ENCODE measurements at places on chromosomes 11 and 22.

- no peak for DNase-seq
Observed at GRCh38 chr22:35746248-35746647, 28.6 kb downstream of the APOL5 start.

- DNase-seq = no peak
Observed at GRCh38 chr22:37529652-37530345, 10.6 kb upstream of the CARD10 start.

- DNase-seq = no peak
Observed at GRCh38 chr11:121654259-121654842, 201.6 kb upstream of the SORL1-AS1 start.

DNA sequence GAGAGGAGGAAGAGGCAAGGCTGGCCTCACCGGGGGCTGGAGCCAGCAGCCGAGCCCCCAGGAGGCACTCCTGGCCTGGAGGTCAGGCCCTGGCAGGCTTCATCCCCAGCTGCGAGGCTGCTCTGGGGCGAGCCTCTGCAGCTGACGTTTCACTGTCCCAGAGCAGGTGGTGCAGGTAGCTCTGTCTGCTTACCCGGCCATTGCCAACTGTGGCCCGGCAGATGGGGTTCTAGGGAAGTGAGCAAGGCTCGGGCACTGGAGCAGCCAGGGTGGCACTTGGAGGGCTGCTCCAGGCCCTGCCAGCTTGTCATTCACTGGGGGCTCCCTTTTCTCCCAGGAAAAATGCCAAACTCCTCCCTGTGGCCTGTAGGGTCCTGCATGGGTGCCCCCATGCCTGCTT lies 118.7 kb upstream of the ANO1 start:
- DNase-seq = no peak

DNA sequence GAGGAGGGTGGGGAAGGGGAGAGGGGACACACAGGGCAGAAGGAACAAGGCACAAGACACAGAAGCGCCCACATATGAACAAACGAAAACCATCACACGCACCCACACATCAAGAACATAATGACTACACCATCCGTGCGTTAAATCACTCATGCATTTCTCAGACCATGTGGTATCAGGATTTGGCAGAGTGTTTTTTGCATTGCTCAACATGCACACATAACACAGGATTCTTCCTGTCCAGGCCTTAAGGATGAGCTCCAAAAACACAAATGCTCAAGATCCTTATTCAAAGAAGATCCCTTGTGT lies 309.5 kb downstream of the CADM1 start:
- peak; percentile 22 for DNase-seq

- no peak for DNase-seq
Observed at GRCh38 chr11:65553301-65554001, 4.7 kb downstream of the LTBP3 start.

GRCh38 chr11:112455791-112456190 lies 195.1 kb upstream of the PLET1 start:
- peak; percentile 8 for DNase-seq

GRCh38 chr22:32080904-32081303 lies 37.8 kb downstream of the SLC5A1 start:
- DNase-seq = peak; percentile 48

DNA sequence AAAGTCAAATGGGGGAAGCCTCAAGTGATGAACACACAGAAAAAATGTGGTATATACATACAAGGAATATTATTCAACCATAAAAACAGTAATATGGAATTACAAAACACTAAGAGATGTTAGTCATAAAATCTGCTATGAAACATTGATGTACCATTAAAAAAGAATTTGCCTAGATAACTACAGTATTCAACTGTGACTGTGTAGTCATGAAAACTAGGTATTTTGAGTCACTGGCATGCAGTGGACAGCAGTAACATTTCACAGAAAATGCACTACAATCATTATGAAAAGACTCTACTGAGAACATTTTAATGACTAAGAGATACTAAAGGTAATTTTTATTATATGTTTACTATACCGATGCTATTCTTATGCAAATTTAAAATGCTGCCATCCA lies 11.7 kb downstream of the ZNF195 start:
- DNase-seq = no peak

DNA sequence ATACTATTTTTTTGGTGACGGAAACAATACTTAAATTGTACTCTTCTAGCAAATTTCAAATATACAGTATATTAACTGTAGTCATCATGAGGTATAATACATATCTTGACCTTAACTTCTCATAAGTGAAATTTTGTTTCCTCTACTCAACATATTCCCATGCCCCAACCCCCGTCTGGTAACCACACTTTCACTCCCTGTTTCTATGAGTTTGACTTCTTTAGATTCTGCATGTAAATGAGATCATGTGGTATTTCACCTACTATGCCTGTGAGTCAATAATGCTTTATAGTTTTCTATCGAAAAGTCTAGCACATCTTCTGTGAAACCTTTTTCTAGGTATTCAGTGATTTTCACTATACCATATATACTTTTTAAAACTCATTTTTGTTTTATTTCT lies 663.2 kb downstream of the CNTN5 start:
- DNase-seq = no peak

DNA sequence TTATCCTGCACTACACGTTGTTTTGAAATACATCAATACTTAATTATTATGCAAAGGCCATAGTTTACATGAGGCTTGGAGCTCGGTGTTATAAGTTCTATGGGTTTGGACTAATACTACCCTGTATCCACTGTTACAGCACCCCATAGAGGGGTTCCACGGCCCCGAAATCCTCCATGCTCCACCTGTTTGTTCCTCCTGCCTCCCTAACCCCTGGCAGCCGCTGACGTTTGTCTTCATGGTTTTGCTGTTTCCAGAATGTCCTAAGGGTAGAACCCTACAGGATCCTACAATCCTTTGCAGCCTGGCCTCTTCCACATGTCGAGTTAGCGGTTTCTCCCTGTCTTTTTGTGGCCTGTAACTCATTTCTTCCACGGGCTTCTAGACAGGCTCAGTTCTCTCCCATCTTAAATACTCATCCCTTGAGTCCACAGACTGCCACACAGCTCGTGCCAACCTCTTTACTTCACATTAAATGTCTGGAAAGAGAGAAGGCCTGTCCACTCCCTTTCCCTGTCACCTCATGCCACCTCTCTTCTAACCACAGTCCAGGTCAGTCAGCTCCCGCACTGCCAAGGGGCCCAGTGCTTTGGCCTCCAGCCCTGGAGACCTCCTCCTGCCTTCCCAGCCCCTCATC lies 42.4 kb upstream of the TH start:
- no peak for DNase-seq

DNA sequence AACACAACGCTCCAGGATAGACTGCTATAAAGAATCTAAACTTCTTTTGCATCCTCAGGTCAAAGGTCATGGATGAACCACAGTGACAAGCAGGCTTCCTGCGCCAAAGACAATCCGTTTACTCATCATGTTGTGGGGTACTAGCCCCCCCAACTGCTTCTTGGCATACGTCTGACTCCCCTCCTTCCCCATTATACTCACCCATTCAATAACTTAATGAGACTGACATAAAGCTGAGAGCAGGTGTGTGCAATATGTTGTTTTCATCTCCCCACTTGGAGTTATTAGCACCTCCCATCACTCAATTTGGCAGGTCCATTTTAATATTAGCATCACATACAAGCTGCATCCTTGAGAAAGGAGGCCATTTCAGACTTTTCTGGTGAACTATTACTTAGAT lies 157.1 kb downstream of the CADM1 start:
- no peak for DNase-seq

GRCh38 chr22:44604991-44605390 lies 97.0 kb upstream of the PRR5 start:
- no peak for DNase-seq

- DNase-seq = peak; percentile 12
Observed at GRCh38 chr11:75270896-75271418, 30.4 kb downstream of the TPBGL start.
